MG63 (cell line): ENCODE measurements at places on chromosomes 13 and 19.
A peak's percentile ranks its signal among the peaks of the same experiment; 100 is the strongest.

GRCh38 chr13:33639626-33640080, 178.3 kb upstream of the RFC3 start:
- DNase-seq = no peak

DNA sequence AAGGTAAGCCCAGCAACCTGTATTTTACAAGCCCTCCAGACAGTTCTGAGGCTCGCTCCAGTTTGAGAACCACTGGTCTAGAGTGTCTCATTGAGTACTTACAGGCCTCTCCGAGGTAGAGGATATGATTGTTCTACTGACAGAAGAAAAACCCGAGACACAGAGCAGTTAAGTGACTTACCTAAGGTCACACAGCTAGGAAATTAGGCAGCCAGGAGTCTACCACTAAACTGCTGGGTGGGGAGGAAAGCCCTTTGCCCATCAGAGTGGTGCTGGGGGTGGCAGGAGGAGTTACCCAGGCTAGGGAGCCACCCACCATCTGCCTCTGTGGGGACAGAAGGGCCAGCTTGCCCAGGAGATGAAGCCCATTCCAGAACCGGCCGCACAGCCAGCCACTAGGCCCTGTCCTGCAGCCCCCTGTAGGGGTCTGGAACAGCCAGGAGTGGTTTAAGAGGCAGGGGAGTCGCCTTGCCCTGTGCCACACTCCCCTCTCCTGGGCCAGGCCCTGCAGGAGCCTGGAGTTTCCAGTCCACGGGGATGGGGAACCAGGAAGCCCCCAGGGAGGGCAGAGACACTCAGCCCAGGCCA, 703 bp downstream of the RASGRP4 start:
- no peak for DNase-seq

- peak; percentile 81 for DNase-seq
These were observed 237.4 kb downstream of the RGCC start for GRCh38 chr13:41694545-41695301.

DNA sequence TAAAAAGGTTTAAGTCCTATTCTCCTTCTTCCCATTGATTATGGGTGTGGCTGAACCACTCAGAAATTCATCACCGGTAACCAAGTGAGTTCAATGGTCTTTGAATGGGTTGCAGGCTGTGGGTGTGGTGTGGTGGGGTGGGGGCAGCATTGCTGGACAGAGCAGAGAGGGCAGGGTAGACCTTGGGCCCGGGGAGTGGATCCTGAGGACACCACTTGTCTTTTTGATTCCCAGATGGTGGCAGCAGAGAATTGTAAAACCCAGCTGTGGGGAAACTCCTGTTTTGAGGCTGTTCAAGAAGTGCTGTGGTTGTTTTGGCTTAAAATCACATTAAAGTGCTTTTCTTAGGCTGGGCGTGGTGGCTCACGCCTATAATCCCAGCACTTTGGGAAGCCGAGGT, 45.8 kb upstream of the RGCC start:
- peak; percentile 18 for DNase-seq

DNA sequence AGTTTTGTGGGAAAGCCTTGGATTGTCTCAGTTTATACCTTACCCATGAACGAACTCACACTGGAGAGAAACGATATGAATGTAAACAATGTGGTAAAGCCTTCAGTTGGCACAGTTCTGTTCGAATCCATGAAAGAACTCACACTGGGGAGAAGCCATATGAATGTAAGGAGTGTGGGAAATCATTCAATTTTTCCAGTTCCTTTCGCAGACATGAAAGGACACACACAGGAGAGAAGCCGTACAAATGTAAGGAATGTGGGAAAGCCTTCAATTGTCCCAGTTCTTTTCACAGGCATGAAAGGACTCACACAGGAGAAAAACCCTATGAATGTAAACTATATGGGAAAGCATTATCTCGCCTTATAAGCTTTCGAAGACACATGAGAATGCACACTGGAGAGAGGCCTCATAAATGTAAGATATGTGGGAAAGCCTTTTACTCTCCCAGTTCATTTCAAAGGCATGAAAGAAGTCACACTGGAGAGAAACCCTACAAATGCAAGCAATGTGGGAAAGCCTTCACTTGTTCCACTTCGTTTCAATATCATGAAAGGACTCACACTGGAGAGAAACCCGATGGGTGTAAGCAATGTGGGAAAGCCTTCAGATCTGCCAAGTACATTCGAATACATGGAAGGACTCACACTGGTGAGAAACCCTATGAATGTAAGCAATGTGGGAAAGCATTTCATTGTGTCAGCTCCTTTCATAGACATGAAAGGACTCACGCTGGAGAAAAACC, 7.5 kb upstream of the ZNF440 start:
- DNase-seq = no peak

- no peak for DNase-seq
These were observed 48.8 kb downstream of the IRS2 start for GRCh38 chr13:109737606-109738005.

DNA sequence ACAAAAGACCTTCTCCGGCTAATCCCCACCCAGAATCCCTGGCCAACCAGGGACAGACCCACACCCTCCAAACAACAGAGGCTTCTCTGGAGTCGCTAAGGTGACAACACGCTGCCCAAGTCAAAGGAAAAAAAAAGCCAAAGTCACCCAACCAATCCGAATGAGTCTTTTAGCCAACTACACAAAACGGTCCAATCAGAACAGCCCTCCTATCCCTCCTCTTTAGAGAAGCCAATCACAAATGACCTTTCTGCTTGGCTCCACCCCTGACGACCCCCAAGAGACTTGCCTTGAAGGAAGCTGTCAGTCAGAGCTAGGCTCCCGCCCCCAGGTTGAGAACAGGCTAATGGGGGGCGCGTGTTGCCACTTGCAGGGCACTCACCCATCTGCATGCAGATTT, 6.6 kb upstream of the FBXW9 start:
- DNase-seq = peak; percentile 71

DNA sequence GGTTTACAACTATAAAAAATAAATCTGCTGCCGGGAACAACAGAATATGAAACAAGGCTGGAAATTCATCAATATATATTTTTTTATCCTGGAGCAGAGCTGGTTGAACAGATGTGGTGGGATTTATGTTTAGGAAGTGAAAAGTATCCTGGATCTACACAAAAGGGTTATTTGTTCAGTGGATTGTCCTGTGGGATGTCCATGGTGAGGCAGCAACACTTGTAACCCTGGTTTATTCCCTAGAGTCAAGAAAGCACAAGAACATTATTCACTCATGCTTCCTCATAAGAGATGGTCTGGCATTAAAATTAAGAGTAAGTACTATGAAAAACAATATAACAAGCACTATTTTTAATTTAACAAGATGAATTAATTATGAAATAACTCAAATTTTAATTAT, 46.0 kb downstream of the PRR20E start:
- DNase-seq = no peak

- no peak for DNase-seq
These were observed 3.4 kb downstream of the PALM3 start for GRCh38 chr19:14058182-14059092.

- DNase-seq = no peak
These were observed 77.1 kb downstream of the GNG7 start for GRCh38 chr19:2625434-2625833.

- no peak for DNase-seq
These were observed 769.1 kb downstream of the PCDH9 start for GRCh38 chr13:66461021-66461420.

DNA sequence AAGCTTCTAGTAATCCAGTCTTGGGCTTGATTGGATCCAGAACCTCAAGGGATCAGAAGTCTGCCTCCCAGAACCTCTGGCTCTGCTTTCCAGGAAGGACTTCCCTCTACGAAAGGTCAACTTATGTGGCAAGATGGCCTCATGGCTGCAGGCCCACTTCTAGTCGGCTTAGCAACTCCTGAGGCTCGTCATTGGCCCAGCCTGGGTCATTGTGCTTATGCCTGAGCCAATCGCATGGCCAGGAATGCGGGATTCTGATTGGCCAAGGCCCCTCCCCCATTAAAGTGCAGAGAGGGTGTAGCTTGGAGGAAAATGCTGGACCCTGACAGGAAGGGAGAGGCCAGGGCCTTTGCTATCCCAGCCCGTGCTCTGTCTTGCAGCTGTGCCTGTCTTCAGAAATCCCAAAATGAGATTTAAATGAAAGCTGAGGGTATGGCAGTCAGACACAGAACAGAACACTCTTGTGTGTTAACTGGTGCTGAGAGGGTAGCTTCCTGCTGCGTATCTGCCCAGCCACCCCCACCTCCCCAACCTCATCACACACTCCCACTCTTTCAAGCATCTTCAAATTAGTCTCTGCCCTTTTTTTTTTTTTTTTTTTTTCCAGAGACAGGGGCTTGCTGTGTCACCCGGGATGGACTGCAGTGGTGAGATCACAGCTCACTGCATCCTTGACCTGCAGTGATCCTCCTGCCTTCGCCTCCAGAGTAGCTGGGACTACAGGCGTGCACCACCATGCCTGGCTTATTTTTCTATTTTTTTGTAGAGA, 5.5 kb upstream of the CCNE1 start:
- DNase-seq = peak; percentile 71

- no peak for DNase-seq
These were observed 122.6 kb downstream of the TNFRSF19 start for GRCh38 chr13:23692816-23693215.

DNA sequence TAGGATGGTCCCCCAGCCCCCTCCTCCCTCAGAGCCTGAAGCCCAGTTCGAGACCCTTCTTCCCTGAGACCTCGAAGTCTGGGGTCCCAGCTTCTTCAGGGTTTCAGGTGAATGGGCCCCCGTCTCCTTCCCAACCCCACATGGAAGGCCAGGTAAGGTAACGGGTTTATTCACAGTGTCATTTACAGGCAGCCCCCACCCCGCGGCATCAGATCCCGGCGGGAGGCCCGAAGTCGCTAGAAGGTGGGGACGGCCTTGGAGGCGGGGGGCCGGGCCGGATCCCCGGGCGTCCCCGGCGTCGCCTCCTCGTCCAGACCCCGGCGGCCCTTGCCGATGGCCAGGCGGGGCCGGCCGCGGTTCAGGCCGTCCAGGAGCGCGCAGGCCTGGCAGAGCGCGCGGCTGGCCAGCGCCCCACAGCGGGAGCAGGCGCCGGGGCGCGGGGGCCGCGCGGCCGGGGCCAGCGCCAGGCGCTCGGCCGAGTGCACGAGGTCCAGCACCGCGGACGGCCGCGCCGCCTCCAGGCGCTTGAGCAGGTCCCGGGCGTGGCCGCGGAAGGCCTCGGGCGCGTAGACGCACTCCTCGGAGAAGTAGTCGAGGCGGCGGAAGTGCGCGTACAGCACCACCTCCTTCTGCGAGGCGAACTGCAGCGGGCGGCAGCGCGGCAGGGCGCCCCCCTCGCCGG, 9.7 kb downstream of the CTU1 start:
- no peak for DNase-seq

- peak; percentile 89 for DNase-seq
These were observed 39.8 kb upstream of the IGFL4 start for GRCh38 chr19:46080561-46080960.

DNA sequence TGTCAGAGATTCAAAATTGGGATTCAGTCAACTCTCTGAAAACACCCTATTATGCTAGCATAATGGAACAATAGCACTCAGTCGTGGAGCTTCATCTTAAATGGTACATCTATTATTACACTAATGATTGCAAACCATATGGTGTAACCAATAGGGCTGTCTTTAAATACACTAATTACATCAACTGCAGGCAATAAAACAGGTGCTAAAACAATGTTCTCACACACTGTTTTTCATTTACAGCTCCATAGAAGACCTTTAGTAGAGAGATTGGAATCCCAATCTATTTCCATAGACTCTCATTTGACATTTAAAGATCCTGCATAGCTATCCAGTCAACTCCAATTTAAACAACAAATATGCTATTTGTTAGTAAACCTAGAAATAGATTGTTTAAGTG, 1917.4 kb downstream of the OLFM4 start:
- DNase-seq = no peak

DNA sequence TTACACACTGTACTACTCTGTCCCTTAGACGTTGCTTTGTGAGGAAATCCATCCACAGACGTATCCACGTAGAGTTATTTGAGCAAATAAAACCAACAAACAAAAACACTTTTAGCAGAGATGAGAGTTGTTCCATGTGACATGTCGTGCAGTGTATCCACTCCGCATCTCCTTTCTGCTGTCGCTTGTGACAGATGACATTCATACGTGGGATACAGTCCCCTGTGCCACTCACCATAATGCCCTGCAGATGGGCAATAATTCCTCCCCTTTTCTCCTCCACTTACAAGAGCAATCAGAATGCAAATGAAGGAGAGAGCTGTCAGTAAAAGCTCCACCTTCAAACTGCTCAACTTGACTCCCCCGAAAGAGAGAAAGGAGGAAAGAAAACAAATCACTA, 26.0 kb downstream of the IRS2 start:
- no peak for DNase-seq

- no peak for DNase-seq
These were observed 23.2 kb downstream of the SPATA13 start for GRCh38 chr13:24183741-24184182.
